ENCODE measurements at places on chromosomes 1 and 21. TPM values are rescaled to one million over a fixed set of nuclear protein-coding genes. Genes with fewer than 3 reads are reported as not detected.

The GPR37L1 gene
- not detected for total RNA-seq

The ANGPTL1 gene
- not detected for total RNA-seq

The LCE3D gene
- not detected for total RNA-seq

The SPAG17 gene
- not detected for total RNA-seq

The F13B gene
- total RNA-seq, result not detected

The CELA2A gene
- 0.90 TPM for total RNA-seq

The MYOG gene
- total RNA-seq, result not detected

The KRTAP19-1 gene
- total RNA-seq, result not detected

The TFF1 gene
- 0.40 TPM for total RNA-seq

The RAP1GAP gene
- total RNA-seq, result 0.05 TPM

The IVL gene
- 12.1 TPM for total RNA-seq

The GBP4 gene
- total RNA-seq, result 4.3 TPM

All from GM12878 (cell line).